ENCODE measurements at places on chromosomes 1 and 21. TPM values are rescaled to one million over a fixed set of nuclear protein-coding genes. Genes with fewer than 3 reads are reported as not detected.

- no peak overlapping the region for H3K4me3 ChIP-seq
- H3K36me3 ChIP-seq: no peaks in the 10 kb centered on the region
- DNase-seq: no peak
- peaks cover 20% of the 10 kb centered on the region for H3K4me1 ChIP-seq
- no peaks in the 10 kb centered on the region for H3K27me3 ChIP-seq
- H3K27ac ChIP-seq: no peak overlapping the region
Observed at GRCh38 chr1:113660088-113660487, 99.2 kb downstream of the PHTF1 start.

GRCh38 chr21:32951041-32951440 lies 74.7 kb upstream of the OLIG2 start:
- peaks cover 50% of the 10 kb centered on the region for H3K27me3 ChIP-seq
- DNase-seq: no peak
- no peak overlapping the region for H3K4me3 ChIP-seq
- H3K36me3 ChIP-seq: no peaks in the 10 kb centered on the region

- peaks cover 78% of the 10 kb centered on the region for H3K36me3 ChIP-seq
- H3K4me1 ChIP-seq: peaks cover 20% of the 10 kb centered on the region
- no peak overlapping the region for H3K4me3 ChIP-seq
Observed at GRCh38 chr1:151137789-151138188, 8.6 kb downstream of the SEMA6C start.

DNA sequence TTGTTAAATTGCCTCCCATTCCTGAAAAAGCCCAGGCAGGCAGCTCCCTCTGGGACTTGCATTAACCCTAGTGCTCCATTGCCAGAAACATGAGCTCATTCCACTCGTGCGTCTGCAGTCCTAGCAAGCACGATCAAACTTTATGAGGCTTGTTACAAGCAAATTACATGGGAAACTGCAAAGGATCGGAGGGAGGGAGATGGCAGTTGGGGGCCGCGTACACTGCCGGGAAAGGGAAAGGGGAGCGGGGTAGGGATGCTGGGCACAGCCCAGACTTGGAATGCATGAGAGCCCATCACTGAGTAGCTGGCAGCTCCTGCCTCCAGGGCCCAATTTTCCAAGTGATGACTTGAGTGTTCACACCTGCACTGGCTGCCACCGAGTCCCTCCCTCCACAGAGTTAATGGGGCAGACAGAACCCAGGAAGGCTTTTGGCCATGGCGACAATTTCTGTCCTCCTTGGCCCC lies 169.9 kb downstream of the BRINP2 start:
- peaks cover 37% of the 10 kb centered on the region for H3K27me3 ChIP-seq
- H3K4me1 ChIP-seq: no peaks in the 10 kb centered on the region
- DNase-seq: no peak
- no peaks in the 10 kb centered on the region for H3K36me3 ChIP-seq
- H3K4me3 ChIP-seq: no peak overlapping the region
- no peak overlapping the region for H3K27ac ChIP-seq

GRCh38 chr1:245000872-245001188 lies 136.5 kb upstream of the HNRNPU start:
- H3K4me1 ChIP-seq: no peaks in the 10 kb centered on the region
- no peaks in the 10 kb centered on the region for H3K36me3 ChIP-seq
- DNase-seq: no peak

DNA sequence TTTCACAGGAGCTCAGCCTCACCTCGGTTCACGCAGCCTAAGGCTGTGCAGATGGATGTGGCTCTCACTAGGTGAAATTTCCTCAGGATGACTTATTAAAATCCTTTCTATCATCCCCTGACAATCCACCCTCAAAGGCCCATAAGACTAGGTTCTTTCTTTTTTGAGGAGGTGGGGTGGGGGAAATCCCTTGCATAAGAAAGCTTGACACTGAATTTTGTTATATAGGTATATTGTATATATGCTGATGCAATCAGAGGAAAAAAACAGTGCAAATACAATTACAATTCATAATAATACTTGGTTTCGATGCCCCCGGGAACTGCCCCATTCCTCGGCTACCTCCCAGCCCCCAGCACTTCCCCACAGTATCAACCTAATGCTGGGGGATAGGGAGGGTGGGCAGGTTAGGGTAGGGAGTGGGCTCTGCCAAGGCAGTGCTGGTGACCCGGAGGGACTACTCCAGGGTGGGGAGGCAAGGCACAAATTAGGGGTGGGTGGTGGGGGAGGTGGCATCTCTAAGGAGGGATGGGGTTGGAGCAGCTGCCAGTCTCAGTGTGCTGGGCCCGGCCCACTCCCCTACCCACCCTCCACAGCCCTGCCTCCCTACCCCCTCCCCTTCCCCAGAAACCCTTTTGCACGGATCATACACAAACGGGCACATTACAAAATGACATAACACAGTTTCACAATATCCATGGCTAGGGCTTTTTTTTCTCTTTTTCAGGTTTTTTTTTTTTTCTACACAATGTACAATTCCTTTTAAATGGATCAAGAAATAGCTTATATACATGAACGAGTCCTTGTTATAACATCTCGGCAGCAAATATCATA lies 30.9 kb downstream of the SLC27A3 start:
- peaks cover 35% of the 10 kb centered on the region for H3K36me3 ChIP-seq
- no peak overlapping the region for H3K4me3 ChIP-seq
- H3K4me1 ChIP-seq: peaks cover 42% of the 10 kb centered on the region
- DNase-seq: no peak

GRCh38 chr1:191804311-191804710 lies 354.0 kb upstream of the RGS18 start:
- no peaks in the 10 kb centered on the region for H3K36me3 ChIP-seq
- H3K4me1 ChIP-seq: no peaks in the 10 kb centered on the region
- H3K27ac ChIP-seq: no peak overlapping the region
- DNase-seq: no peak

- no peaks in the 10 kb centered on the region for H3K36me3 ChIP-seq
- no peak overlapping the region for H3K4me3 ChIP-seq
- no peaks in the 10 kb centered on the region for H3K27me3 ChIP-seq
- H3K4me1 ChIP-seq: peaks cover 4% of the 10 kb centered on the region
Observed at GRCh38 chr1:100413035-100413434, 60.7 kb downstream of the CDC14A start.

DNA sequence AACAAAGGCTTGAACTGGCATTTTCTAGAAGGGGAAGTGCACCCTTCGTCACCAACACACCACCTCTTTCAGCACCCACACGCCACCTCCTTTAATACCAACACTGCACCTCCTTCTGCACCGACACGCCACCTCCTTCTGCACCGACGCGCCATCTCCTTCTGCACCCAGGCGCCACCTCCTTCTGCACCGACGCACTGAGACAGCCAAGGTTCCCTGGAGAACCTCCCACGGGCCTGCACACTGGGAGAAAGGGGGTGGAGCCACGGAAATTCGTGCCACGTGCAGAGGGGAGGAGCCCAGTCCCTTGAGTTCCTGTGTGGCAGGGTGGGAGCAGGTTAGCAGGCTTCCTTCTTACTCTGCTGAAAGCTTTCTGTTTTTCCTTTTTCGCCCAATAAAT lies 327.9 kb upstream of the C1orf174 start:
- H3K27ac ChIP-seq: no peak overlapping the region
- H3K4me3 ChIP-seq: no peak overlapping the region
- no peak for DNase-seq
- H3K36me3 ChIP-seq: no peaks in the 10 kb centered on the region
- no peaks in the 10 kb centered on the region for H3K4me1 ChIP-seq
- H3K27me3 ChIP-seq: peaks cover 43% of the 10 kb centered on the region

GRCh38 chr1:2570332-2570731 lies 14.2 kb downstream of the TNFRSF14 start:
- H3K27me3 ChIP-seq: peaks cover 25% of the 10 kb centered on the region
- no peak overlapping the region for H3K27ac ChIP-seq
- DNase-seq: no peak

- H3K27me3 ChIP-seq: no peaks in the 10 kb centered on the region
- H3K27ac ChIP-seq: no peak overlapping the region
- DNase-seq: no peak
- peaks cover 8% of the 10 kb centered on the region for H3K36me3 ChIP-seq
- no peaks in the 10 kb centered on the region for H3K4me1 ChIP-seq
Observed at GRCh38 chr1:6317098-6317760, 56.3 kb upstream of the GPR153 start.

- no peak overlapping the region for H3K4me3 ChIP-seq
- no peak for DNase-seq
- no peaks in the 10 kb centered on the region for H3K27me3 ChIP-seq
- no peaks in the 10 kb centered on the region for H3K36me3 ChIP-seq
Observed at GRCh38 chr1:29057700-29058099, 66.0 kb downstream of the TMEM200B start.

DNA sequence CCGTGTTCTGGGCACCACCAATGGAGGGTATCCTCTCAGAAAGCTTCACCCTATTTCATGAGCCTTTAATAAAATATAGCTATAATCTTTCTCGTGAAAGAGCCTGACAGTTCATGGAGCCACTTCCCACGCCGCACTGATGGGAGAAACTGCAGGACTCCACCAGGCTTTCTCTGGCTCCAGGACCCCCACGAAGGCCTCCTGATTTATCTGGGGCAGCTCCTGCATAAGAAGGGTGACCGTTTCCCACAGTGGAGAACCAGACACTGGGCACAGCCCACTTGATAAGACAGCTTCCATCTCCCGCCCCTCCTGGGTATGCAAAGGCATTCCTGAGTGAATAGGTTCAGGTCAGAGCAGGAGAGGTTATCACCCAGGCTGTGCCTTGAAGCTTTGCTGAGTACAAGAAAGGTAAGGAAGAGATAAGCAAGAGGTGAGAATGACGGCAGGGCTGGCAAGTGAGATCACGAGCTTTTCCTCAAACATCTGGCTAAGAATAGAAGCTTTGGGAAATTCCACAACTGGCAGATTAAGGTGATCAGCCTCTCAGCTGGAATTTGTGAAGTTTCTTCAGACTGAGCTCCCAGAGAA lies 499.8 kb downstream of the KIF26B start:
- no peak for DNase-seq
- peaks cover 3% of the 10 kb centered on the region for H3K27me3 ChIP-seq
- H3K36me3 ChIP-seq: no peaks in the 10 kb centered on the region

DNA sequence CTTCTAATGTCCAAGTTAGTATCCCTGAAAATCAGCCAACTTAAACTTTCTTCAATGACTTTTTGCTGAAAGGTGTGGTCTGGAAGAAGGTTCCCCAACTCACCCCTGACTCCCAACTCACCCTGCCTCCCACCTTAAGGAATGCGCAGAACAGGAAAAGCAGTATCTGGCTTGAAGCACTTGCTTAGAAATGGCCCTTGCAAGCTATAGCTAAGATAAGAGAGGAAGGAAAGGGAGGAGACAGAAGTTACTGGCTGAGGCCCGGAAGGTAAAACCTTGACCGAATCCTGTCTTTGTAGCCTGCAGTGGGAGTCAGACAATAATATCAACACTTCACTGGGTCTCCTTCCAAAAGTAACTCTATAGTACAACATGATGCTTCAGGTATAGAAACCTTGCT lies 2.9 kb downstream of the CYYR1 start:
- no peak for DNase-seq
- peak overlapping the region; percentile 70 for H3K4me3 ChIP-seq
- H3K27ac ChIP-seq: peak overlapping the region; percentile 92

DNA sequence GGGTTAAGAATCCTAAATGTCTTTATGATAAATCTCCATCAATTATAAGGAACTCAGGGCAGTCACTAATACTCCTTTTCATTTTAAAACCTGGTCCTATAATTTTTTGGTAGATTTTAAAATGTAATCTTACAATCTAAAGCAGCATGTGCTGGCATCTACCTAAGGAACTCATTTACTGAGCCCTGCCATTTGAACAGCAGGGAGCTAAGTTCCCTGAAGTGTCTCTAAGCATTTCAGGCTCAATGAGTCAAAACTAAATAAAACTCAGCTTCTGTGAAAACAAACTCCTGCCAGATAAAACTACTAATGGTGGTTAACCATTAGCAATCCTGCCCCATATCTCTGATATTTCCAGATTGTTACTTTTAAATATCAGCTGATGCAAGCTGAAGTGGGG lies 1371.8 kb upstream of the PRMT6 start:
- DNase-seq: no peak

GRCh38 chr1:60762176-60762575 lies 320.2 kb upstream of the NFIA start:
- no peaks in the 10 kb centered on the region for H3K36me3 ChIP-seq
- DNase-seq: no peak
- H3K4me1 ChIP-seq: peaks cover 27% of the 10 kb centered on the region

- DNase-seq: peak; percentile 35
- no peaks in the 10 kb centered on the region for H3K27me3 ChIP-seq
Observed at GRCh38 chr1:89724369-89725010, 91.6 kb downstream of the LRRC8C start.

GRCh38 chr21:17738176-17738953 lies 80.8 kb downstream of the C21orf91 start:
- no peak overlapping the region for H3K4me3 ChIP-seq
- no peaks in the 10 kb centered on the region for H3K4me1 ChIP-seq
- no peaks in the 10 kb centered on the region for H3K27me3 ChIP-seq
- H3K27ac ChIP-seq: no peak overlapping the region
- no peaks in the 10 kb centered on the region for H3K36me3 ChIP-seq

- peaks cover 31% of the 10 kb centered on the region for H3K4me1 ChIP-seq
- H3K36me3 ChIP-seq: no peaks in the 10 kb centered on the region
- H3K27me3 ChIP-seq: peaks cover 98% of the 10 kb centered on the region
- DNase-seq: no peak
Observed at GRCh38 chr1:20483833-20484518, 2.0 kb downstream of the CAMK2N1 start.

- H3K27me3 ChIP-seq: peaks cover 6% of the 10 kb centered on the region
- H3K36me3 ChIP-seq: no peaks in the 10 kb centered on the region
- H3K27ac ChIP-seq: no peak overlapping the region
- no peak overlapping the region for H3K4me3 ChIP-seq
Observed at GRCh38 chr1:87787551-87787950, 458.9 kb downstream of the LMO4 start.

- H3K27ac ChIP-seq: no peak overlapping the region
- no peak for DNase-seq
- H3K4me1 ChIP-seq: peaks cover 9% of the 10 kb centered on the region
- H3K27me3 ChIP-seq: peaks cover 26% of the 10 kb centered on the region
Observed at GRCh38 chr1:151854658-151855057, 1.1 kb upstream of the THEM5 start.

MAP3K21 gene
- 0.41 TPM for total RNA-seq

HSF2BP gene
- total RNA-seq: 0.16 TPM

FCMR gene
- 3.3 TPM for total RNA-seq

CXADR gene
- 24.5 TPM for total RNA-seq

VWA1 gene
- total RNA-seq: 13.7 TPM

LORICRIN gene
- not detected for total RNA-seq

DNALI1 gene
- total RNA-seq: 6.9 TPM

ALPL gene
- total RNA-seq: 10.2 TPM

All from left ventricle myocardium inferior (tissue), 1 donor.